ENCODE measurements at places on chromosomes 7 and 10.

DNA sequence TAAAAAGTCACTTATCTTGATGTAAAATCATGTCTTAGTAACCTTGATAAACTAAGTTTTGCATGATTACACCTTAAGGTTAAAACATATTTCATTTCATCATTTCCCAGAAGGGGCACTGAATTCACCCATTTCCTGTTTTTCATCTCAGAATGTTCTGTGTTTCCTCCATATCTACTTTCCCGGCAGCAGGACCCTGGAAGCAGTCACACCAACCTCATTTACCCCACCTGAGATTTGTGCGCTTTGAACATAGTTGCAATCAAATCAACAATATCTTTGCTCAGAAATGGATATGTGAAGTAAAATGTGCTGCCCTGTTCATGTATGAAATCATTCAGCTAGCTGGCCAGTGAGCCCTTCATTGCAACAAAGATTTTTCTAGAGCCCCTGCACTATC, 46.8 kb downstream of the IKZF1 start:
- no peak for DNase-seq

- DNase-seq = no peak
Measured at GRCh38 chr7:151662251-151662826, 142.6 kb upstream of the RHEB start.

- DNase-seq = no peak
Measured at GRCh38 chr7:45642044-45642443, 67.9 kb downstream of the ADCY1 start.

DNA sequence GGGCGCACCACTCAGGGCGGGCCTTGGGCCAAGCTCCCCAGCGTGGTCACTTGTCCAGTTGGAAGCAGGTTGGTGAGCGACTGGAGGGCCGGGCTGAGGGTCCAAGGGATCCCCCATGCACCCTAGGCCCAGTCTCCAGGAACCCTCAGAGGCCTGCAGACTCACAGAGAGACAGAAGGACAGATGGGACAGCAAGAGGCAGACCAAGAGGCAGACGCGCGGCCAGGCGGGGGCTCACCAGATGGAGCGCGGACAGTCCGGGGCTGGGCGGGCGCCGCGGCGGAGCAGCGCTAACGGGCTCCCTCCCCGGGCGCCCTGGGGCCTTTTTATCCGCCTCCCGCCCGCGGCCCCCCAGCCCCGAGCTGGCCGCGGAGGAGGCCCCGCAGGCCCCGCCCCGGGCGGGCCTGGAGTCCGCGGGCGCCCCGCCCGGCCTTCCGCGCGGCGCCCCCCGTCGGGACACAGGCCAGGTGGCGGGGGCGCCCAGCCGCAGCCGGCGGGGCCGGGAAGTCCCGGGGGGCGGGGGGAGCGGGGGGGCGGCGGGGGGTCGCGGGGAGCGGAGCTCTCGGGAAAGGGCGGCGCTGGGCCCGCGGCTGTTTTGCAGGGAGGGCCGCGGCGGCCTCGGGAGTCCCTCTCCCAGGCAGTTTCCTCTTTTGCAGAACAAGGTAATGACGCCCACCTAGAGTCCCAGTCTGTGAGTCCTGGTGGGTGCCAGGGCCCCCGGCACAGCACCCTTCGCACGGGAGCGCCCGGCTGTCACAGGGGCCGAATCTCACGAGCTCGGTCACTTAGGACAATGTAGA, at the start of gene LOXL4:
LOXL4 (minus strand) TSS at position 301 of the 800 bp plus-strand sequence. CDS start 5,175 bp downstream, outside the sequence.
- no peak for DNase-seq

DNA sequence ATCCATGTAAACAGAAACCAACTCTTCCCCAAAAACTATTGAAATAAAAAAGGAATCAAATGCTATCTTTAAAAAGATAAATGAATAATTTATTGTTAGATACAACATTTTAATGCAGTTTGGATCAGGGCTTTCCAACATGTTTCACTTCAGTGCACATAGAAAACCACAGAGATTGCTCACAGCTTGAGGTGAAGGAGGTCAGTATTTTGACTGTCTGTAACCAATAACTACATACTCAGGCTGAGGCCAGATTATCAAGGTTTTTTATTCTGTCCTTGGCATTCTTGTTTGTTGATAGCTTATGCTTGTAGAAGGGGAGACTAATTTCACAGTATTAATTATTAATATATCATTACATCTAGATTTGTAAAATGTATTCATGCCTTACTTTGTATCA, 195.5 kb downstream of the PRKG1 start:
- no peak for DNase-seq

GRCh38 chr7:156025675-156026074, 213.4 kb upstream of the SHH start:
- DNase-seq = no peak

GRCh38 chr10:114303556-114303955, 64.5 kb downstream of the VWA2 start:
- no peak for DNase-seq

DNA sequence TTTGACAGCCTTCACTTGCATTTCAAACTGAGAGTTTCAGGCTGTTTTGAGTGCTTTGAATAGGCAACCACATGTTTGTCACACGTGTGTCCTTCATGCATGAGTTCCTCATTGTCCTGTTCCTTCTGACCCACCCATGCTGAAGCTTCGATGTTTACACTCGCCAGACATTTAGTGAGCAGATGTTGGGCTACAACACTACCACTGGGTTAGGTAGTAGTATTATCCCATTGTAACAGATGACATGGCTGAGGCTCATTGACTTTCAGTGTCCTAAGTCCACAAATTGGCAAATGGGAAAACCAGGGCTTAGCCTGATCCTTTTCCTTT, 456.1 kb downstream of the PHTF2 start:
- peak; percentile 8 for DNase-seq

DNA sequence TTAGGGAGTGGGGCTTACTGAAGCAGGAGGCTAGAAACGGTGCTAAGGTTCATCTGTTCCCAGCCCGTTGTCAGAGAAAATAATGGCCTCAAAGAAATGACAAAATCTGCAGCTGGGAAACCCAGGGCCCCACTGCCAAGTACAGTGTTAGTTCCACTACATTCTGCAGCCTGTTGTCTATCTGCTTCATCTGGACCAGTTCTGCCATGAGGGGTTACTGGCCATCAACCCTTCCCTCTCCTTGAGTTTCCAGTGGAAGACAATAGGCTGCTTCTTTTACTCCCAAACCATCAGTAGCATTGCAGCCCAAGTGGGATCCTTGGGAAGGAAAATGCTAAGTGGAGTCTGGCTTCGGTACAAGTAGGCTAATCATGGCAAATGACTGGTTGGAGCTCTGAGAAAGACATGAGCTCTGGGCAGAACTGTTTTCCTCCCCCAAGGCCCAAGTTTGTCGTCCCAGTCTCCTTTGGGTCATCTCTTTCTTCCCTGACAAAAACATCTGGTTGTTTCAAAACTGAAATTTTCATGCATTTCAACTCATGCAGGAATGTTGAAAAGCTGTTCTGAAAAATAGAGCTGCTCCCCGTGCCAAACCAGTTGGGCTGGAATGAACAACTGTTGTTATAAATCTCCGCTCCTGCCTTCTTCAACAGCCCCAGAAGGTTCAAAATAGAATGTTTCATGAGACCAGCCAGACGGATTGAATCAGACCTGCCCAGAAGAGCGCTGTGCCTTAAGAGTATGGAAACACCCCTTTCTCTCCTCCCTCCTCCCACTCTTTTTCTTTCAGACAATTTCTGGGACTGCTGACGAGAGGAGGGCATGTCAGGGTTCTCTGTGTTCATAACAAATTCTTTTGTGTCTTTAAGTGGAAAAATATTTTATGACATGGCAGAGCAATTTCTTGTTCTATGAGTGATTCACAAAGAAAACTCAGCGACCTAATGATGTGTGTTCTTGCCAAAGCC, 116.6 kb downstream of the RAB18 start:
- DNase-seq = no peak

DNA sequence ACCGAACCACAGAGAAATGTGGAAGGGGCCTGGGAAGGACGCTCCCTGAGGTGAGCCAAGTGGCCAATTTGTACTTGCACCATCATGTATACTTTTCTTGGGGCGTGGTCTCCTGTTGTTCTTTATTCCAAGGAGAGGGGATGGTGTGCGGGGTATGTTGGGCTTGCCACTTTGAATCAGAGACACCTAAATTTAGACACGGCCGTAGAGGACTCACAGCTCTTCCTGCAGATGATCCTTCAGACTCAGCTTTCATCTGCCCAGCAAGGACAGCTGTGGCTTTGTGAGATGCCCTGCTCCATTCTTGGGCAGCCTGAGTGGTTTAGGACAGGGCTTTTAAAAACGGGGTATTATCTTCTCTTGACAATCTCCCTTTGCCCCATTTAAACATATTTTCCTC, 473.2 kb downstream of the REEP3 start:
- no peak for DNase-seq

GRCh38 chr7:50646069-50646468, 80.9 kb upstream of the DDC start:
- DNase-seq = no peak

- peak; percentile 49 for DNase-seq
Measured at GRCh38 chr10:71708301-71708703, 11.3 kb downstream of the C10orf105 start.

GRCh38 chr10:33631991-33632390, 297.5 kb upstream of the NRP1 start:
- DNase-seq = no peak

- no peak for DNase-seq
Measured at GRCh38 chr10:43350156-43350555, 21.3 kb upstream of the FXYD4 start.

- DNase-seq = peak; percentile 18
Measured at GRCh38 chr7:150368096-150368883, at the start of gene REPIN1. REPIN1 (plus strand) TSS chr7:150368822; CDS start chr7:150369712, 890 bp downstream.

GRCh38 chr10:70762441-70763175, 22.6 kb downstream of the TBATA start:
- DNase-seq = no peak

- no peak for DNase-seq
Measured at GRCh38 chr10:127926455-127926854, 19.6 kb downstream of the PTPRE start.

DNA sequence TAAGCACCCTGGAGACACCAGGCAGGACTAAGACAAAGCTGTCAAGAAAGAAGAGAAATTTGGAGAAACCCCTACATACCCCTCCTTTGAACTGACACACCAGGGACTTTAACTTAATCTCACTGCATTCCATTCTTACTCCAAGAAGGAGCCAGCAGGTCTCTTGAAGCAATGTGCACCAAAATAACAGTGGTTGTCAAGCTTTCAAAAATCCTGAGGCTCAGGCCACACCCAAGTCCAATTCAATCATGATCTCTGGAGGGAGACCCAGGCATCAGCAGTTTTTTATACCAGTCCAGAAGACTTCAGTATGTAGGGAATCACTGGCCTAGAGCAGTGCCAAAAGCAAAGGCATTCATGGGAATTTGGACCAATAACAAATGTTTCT, 6.8 kb downstream of the SLC25A13 start:
- DNase-seq = no peak

GRCh38 chr10:77582710-77583115, 54.9 kb downstream of the KCNMA1 start:
- no peak for DNase-seq

- no peak for DNase-seq
Measured at GRCh38 chr10:82969405-82969804, 1094.4 kb downstream of the NRG3 start.

GRCh38 chr10:78756604-78757343, 312.0 kb upstream of the ZMIZ1 start:
- peak; percentile 11 for DNase-seq

- no peak for DNase-seq
Measured at GRCh38 chr7:351256-351655, 61.3 kb downstream of the FOXL3 start.

- no peak for DNase-seq
Measured at GRCh38 chr7:29255199-29255878, 60.8 kb downstream of the CHN2 start.

- DNase-seq = no peak
Measured at GRCh38 chr7:104185346-104185745, 22.5 kb downstream of the ORC5 start.

- no peak for DNase-seq
Measured at GRCh38 chr10:122263971-122264370, 7.1 kb upstream of the BTBD16 start.

DNA sequence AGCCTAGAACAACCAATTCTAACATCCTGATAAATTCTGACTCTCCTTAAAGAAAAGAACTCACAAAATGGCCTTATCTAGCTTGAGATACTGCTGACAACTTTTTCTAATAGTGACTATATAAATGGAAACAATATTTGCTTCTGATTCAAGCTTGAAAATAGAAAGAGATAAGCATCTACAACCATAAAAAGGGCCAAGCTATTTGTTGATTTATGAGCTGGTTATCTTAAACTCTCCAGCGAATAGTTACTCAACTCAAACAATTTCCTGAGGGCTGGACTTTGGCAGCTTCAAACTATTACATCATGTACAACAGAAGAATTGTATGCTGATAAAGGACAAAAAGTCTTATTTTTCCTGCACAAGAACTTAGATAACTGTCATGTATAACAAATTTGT, 4.6 kb downstream of the USP54 start:
- no peak for DNase-seq

DNA sequence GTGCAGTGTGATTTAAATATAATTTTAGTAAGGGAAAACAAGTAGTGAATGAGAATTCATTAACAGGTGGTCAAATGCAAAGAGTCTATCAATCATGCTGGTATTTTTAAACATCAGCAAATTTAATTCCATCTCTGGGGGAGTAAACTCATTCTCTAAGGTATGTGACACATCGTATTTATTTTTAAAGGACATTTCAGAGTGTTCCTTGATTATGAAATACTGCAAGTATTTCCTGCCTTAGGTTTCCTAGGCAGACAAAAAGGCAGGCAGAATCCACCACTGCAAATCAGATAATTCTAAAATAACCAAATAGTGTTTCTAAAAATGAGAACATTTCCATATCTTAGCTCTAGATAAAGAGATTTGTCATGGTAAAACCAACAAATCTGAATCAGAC, 193.8 kb downstream of the LRRTM3 start:
- no peak for DNase-seq

GRCh38 chr7:81482600-81483186, 287.2 kb downstream of the HGF start:
- peak; percentile 65 for DNase-seq

GRCh38 chr10:91745090-91745831, 53.0 kb upstream of the TNKS2 start:
- no peak for DNase-seq

GRCh38 chr7:25929448-25929847, 222.6 kb upstream of the NFE2L3 start:
- peak; percentile 87 for DNase-seq

GRCh38 chr7:909358-910329, 33.3 kb downstream of the GET4 start:
- no peak for DNase-seq

GRCh38 chr7:42945821-42946626, 13.8 kb downstream of the MRPL32 start:
- DNase-seq = no peak

DNA sequence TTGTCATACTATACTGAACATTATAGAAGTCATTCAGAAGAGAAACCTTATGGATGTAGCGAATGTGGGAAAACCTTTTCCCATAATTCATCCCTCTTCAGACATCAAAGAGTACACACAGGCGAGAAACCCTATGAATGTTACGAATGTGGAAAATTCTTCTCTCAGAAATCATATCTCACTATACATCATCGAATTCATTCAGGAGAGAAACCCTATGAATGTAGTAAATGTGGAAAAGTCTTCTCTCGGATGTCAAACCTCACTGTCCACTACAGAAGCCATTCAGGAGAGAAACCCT, 19.4 kb downstream of the RBAK start:
- DNase-seq = no peak

- peak; percentile 54 for DNase-seq
Measured at GRCh38 chr10:75019370-75019769, 92.1 kb upstream of the SAMD8 start.

GRCh38 chr10:79241990-79242619, 105.2 kb upstream of the PPIF start:
- DNase-seq = peak; percentile 12

Data from NCI-H1694 treated with DMSO at 0.1 percent for 48 hours (cell line).